Fibroblast of lung (primary cell): ENCODE measurements at places on chromosomes 16 and 17. TPM values are rescaled to one million over a fixed set of nuclear protein-coding genes. Genes with fewer than 3 reads are reported as not detected.

- DNase-seq: peak; percentile 99
Measured at GRCh38 chr17:45092911-45093430, 31.9 kb downstream of the NMT1 start.

- no peak for DNase-seq
Measured at GRCh38 chr17:41140360-41141131, at the start of gene KRTAP4-6. KRTAP4-6 (minus strand) TSS chr17:41140544; CDS start chr17:41140487, 57 bp downstream.

DNA sequence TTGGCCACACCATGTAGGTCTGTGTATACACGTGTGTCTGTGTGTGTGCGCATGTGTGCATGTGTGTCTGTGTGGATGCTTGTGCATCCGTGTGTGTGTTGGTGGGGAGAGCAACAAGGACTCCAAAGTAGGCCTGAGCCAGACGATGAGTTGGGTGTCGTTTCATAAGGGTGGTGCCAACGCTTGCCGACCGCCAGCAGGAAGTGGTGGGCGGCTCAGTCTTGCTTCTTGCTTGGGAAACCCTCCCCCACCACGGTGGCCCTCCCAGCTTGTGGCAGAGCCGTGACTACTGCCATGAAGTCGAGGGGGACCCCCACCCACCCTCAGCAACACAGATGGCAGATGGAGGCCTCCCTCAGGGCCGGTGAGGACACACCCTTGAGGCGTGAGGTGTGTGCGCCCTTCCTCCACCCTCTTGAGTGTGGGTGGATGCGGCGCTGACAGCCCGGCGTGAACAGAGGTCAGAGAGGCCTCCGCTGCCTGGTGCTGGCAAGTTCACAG, 17.5 kb downstream of the SBK1 start:
- DNase-seq: no peak

DNA sequence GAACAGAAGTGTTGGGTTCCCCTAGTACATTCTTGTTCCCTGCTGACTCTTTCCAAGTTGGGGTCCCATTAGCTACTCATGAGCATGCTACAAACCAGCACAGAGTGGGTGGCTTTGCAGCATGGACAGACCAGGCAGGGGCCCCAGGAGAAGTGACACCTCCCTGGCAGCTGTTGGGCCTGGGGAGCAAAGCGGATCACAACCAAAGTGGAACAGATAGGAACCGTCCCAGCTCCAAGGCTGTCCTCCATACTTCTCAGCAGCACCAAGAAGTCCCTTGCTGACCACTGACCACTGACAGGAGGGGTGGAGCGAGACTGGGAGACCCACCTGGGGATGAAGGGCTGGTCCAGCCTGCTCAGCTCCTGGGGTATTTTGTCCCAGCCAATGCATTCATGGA, 12.4 kb upstream of the GFAP start:
- DNase-seq: no peak

DNA sequence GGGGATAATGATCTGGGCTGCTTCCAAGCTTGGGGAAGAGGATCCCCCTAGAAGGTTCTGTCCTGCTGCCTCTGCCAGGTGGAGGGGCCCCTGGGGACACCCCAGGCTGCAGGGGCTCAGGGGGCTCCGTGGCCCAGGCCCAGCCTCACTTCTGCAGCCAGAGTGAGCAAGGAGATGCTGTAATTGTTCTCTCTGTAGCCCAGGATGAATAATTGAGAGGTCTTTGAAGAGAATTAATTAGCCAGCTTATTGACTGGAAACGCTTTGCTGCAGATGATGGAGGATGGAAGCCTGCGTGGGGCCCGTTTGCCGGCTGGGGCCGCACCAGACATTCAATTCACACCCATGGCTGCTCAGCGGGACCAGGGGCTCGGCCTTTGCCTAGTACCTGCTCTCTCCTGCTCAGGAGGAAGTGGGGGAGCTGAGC, 38.5 kb downstream of the TMEM235 start:
- DNase-seq: no peak

DNA sequence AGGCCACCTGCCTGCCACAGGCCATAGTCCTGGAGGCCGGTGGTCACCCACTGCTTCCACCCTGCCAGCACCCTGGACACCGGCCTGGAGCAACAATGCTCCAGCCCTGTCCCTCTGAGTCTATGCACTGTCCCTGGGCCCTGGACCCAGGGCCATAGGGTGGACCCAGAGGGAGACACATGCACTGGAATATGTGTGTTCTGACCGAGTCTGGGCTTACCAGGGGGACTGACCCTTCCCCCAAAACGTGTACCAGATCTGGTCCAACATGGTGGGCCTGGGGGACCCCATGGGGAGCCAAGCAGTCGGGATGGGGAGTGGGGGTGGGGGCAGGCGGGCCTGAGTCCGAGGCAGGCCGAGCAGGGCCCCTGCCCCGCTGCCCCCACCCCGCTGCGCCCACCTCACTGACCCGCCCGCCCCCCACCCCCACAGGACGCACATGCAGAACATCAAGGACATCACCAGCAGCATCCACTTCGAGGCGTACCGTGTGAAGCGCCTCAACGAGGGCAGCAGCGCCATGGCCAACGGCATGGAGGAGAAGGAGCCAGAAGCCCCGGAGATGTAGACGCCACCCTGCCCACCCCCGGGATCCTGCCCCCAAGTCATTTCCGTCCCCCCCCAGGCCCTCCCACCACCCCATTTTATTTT, 357.4 kb downstream of the SEC14L1 start:
- DNase-seq: no peak

DNA sequence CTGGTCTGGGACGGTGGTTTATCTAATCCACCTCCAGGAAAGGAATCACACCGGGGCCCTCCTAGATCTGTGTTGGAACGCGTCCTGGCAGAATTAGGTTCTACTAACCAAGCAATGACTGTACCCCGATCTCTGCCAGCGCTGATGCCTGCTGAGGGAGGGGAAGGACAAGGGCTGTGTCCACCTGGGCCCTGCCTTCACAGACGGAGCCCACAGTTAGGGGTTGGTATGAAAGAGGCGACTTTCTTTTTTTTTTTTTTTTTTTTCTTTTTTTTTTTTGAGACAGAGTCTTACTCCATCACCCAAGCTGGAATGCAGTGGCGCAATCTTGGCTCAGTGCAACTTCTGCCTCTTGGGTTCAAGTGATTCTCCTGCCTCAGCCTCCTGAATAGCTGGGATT, 9.9 kb upstream of the KRT19 start:
- peak; percentile 45 for DNase-seq

GRCh38 chr16:73878611-73879010, 418.0 kb upstream of the PSMD7 start:
- peak; percentile 90 for DNase-seq

DNA sequence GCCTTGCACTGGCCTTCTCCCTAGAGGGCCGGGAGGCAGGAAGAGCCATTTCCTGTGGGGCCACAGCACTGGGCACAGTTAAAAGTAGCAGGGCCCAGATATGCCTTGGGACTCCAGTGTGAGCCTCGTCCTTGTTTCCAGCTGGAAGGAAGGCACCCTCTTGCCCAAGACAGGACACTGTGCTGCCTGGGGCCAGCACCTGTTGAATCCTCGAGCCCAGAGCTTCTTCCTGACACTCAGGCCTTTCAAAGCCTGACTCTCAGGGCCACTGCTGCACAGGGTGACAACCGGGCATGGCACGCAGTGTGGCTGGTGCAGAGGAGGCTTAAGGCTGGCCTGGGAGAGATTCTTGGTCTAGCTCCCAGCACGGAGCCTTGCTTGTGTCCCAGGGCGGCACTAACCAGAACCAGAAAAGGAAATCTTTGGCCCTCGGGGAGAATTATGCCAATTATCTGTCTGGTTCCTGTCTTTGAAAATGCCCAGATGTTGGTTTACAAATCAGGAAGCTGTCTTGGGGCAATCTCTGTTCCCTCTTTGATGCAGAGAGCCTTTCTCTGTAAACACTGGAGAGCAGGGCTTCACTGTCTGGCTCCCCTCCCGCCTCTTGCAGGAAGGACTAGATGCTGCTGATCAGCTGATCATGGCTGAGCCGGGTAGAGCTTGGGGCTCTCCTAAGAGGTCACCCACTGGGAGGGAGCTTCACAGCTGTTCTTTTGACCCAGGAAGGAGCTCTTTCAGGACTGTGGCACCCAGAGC, 11.1 kb downstream of the LDHD start:
- peak; percentile 83 for DNase-seq

GRCh38 chr17:163514-164098, 17.8 kb downstream of the DOC2B start:
- no peak for DNase-seq

GRCh38 chr16:86461037-86461436, 49.3 kb upstream of the FOXF1 start:
- DNase-seq: no peak

DNA sequence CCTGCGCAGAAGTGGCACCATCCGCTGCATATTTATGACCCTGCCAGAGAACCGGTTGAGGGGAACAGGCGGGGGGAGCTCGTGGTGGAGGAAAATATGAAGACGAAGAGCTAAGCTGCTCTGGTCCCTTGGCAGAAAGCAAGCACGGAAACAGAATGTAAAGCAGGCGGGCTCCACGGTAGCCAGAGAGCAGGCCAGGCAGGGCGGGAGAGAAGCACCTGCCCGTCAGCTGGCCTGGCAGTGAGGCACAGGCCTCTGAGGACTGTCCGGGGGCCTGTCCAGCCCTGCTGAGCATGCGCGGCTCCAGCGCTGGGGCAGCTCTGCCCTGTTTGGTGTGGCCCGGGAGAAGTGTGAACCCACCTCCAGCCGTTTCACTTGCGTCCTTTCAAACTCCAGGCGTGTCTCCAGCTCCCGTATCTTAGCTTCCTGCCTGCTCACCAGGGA, 46.7 kb downstream of the PIPOX start:
- no peak for DNase-seq

DNA sequence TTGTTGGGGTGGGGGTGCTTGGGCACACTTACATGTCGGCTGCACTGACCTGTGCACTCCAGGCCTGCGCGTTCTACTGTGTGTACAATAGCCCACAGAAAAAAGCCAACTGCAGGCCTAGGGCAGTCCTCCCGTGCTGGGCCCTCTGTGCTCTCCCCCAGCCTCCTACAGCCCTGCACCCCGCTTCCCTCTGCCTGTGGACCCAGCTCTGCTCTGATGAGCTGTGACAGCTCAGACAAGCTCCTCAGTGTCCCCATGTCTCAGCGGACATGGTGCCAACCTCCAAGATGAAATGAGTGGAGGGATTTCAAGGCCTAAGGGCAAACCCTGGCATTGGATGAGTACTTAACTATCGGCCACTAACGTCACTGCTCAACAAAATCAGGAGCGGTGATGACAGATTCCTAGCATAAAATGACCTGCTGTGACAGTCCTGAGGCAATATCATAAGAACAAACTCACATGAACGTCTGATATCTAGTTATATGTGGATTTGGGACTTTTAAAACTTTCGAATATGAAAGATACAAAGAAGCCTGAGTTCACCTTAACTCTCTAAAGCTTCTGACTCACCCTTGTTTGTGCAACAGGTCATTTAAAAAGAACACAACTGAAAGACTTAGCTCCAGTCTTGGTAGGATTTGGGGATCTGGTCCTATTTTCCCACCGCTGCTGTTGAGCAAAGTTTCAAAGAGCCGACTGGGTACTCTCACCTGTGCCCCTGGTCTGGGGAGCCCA, 34.7 kb downstream of the CCDC57 start:
- DNase-seq: no peak

DNA sequence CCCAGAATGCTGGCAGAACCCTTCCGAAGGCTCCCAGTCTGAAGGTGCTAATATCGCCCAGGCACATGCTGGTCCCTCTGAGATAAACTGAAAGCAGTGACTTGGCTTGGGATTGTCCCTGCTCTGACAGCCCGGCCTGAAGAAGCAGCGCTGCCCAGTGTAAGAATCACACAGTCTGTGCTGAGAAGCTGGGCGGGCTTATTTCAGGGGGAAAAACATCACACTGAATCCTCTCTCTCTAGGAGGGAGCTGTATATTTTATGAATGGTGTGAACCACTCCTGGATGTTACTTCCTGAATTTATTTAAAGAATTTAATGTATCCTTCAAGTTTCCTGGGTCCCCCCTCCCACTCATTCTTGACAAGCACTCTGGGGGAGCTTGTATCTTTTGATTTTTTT, 36.3 kb downstream of the GAS7 start:
- DNase-seq: no peak

DNA sequence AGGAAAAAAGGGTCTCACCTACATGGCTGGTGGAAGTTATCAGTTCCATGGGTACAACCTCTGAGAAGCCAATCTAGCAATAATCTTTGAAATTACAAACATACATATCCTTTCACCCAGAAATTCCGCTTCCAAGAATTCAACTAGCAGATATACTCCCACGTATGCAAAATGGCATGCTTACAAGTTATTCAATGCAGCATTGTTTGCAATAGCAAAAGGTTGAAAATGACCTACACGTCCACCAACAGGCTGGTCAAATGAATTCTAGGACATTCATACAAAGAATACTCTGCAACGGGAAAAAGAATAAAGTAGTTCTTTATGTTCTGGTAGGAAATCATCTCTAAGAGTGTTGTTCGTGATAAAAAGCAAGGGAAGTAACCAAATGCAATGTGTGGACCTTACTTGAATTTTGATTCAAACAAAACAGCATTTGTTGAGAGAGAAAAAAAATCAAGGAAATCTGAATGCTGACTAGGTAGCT, 63.7 kb upstream of the NLK start:
- no peak for DNase-seq

DNA sequence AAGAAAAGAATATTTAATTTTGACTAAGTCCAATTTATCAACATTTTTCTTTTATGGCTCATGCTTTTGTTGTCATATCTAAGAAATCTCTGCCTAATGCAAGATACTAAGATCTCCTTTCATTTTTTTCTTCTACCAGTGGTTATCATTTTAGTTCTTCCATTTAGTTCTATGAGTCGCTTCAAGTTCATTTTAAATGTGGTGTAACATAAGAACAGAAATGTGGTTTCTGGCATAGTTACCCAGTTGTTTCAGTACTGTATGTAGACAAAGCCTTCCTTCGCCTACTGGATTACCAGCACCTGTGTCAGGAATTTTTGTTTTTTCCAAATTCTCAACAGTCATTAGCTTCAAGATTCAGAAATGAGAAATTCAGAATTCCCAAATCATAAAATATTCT, 175.7 kb downstream of the PARN start:
- DNase-seq: peak; percentile 71

- DNase-seq: no peak
Measured at GRCh38 chr16:48533931-48534330, 76.0 kb downstream of the N4BP1 start.

DNA sequence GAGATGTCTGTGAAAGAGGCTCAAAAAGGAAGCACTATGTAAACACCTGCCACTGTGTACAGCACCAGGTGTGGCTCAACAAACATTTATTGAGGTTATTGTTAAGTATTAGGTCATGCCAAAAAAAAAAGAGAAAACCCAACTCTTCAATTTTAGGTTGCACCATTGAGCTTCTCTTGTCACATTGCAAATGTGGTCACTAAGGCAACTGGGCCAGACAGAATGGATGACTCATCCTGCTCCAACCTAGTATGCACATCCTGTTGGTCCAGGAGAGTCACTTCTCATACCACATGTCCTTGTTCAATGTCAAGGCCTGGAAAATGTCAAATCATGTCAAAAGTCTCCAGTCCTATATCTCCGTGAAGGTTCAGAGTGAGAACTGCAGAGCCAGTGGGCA, 25.0 kb downstream of the HOXB1 start:
- DNase-seq: peak; percentile 72

PLLP gene
- total RNA-seq: not detected in 2 replicates

ADCY7 gene
- total RNA-seq: 34.0 and 34.7 TPM in 2 replicates

KARS1 gene
- total RNA-seq: 126 and 146 TPM in 2 replicates

JUP gene
- total RNA-seq: 6.4 and 13.2 TPM in 2 replicates

C17orf100 gene
- 0.26 and 0.33 TPM in 2 replicates for total RNA-seq

SPATA22 gene
- 0.17 and 0.51 TPM in 2 replicates for total RNA-seq

IFI35 gene
- 31.3 and 34.5 TPM in 2 replicates for total RNA-seq
